Left lung (tissue), 14 donors: ENCODE measurements at places on chromosomes 7 and 10.
A peak's percentile ranks its signal among the peaks of the same experiment; 100 is the strongest.

GRCh38 chr10:113480851-113481502 lies 71.9 kb upstream of the HABP2 start:
- no peak overlapping the region for H3K4me3 ChIP-seq
- peak; percentile 51 for DNase-seq
- peak overlapping the region; percentile 48 for H3K27ac ChIP-seq
- no peaks in the 10 kb centered on the region for H3K27me3 ChIP-seq
- H3K4me1 ChIP-seq: no peaks in the 10 kb centered on the region
- H3K36me3 ChIP-seq: no peaks in the 10 kb centered on the region

DNA sequence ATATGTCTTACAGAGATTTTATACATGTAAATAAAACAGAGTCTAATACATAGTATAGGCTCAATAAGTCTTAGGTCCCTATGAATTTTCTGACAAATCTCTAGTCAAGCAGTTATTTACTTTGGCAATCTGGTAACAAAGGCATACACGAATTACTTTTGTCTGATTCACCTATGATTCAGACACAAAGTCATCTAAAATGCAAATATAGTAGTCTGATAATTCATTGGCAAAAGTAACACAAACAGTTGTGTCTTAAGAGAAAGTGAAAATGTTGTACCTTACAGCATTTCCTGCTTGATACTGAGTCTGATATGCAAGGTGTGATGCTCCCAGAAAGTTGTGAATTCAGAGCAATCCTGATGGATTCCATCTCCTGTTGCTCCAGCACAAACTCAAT lies 209.4 kb upstream of the PRSS1 start:
- no peaks in the 10 kb centered on the region for H3K27me3 ChIP-seq
- H3K27ac ChIP-seq: no peak overlapping the region
- H3K4me3 ChIP-seq: no peak overlapping the region
- no peaks in the 10 kb centered on the region for H3K36me3 ChIP-seq
- H3K4me1 ChIP-seq: no peaks in the 10 kb centered on the region

GRCh38 chr10:61719906-61720305 lies 57.2 kb downstream of the CABCOCO1 start:
- no peak for DNase-seq
- no peaks in the 10 kb centered on the region for H3K4me1 ChIP-seq
- no peak overlapping the region for H3K4me3 ChIP-seq
- H3K27ac ChIP-seq: no peak overlapping the region
- H3K27me3 ChIP-seq: no peaks in the 10 kb centered on the region

DNA sequence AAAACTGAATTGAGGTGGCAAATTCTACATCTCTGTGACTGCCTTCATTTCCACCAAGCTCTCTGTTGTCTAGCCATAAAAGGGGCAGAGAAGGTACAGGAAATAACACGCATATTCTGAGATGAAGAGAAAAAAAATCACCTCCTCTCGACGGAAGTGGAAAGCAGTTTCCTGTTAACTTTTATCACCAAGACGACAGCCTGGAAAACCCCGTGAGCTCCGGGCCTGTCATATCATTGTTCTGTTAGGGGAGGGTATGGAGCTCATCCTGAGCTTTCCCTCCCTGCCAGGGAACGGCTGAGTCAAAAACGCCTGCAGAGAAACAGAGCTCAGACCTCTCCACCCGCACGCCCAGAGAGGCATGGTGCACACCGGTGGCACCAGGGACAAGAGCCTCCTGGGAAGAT lies 200.3 kb downstream of the PRPF18 start:
- no peak overlapping the region for H3K4me3 ChIP-seq
- DNase-seq: no peak
- peaks cover 27% of the 10 kb centered on the region for H3K4me1 ChIP-seq
- no peaks in the 10 kb centered on the region for H3K36me3 ChIP-seq

DNA sequence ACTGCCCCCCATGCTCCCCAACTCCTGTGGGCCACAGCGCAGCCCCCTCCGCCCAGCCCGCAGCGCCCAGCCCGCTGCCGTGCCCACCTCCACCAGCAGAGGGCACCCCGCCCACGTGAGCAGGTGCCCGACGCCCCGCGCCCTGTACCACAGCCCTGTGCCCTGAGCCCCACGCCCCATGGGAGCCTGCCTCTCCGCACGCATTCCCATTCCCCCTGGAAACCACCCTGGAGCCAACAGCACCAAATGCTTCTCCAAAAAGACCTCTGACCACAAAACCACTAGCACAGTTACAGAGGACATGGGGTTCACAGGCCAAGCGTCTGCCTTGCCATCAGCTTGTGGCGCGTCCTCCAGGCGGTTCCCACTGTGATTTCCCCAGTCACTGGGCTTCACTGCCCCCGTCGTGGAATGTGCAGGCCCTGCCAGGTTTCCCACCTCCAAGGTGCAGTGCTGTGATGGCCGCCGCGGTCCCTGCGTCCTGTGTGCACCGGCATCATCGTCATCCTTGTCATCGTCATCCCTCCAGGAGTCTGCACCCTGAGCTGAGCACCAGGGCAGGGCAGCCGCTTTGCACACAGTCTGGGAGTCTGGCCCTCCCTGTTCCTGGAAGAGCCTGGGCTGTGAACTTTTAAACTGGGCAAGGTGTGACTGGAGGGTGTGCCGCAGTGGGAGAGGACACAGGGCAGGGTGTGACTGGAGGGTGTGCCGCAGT lies 61.7 kb downstream of the PWWP2B start:
- peaks cover 11% of the 10 kb centered on the region for H3K27me3 ChIP-seq
- no peak overlapping the region for H3K27ac ChIP-seq
- no peaks in the 10 kb centered on the region for H3K36me3 ChIP-seq
- peak; percentile 57 for DNase-seq

DNA sequence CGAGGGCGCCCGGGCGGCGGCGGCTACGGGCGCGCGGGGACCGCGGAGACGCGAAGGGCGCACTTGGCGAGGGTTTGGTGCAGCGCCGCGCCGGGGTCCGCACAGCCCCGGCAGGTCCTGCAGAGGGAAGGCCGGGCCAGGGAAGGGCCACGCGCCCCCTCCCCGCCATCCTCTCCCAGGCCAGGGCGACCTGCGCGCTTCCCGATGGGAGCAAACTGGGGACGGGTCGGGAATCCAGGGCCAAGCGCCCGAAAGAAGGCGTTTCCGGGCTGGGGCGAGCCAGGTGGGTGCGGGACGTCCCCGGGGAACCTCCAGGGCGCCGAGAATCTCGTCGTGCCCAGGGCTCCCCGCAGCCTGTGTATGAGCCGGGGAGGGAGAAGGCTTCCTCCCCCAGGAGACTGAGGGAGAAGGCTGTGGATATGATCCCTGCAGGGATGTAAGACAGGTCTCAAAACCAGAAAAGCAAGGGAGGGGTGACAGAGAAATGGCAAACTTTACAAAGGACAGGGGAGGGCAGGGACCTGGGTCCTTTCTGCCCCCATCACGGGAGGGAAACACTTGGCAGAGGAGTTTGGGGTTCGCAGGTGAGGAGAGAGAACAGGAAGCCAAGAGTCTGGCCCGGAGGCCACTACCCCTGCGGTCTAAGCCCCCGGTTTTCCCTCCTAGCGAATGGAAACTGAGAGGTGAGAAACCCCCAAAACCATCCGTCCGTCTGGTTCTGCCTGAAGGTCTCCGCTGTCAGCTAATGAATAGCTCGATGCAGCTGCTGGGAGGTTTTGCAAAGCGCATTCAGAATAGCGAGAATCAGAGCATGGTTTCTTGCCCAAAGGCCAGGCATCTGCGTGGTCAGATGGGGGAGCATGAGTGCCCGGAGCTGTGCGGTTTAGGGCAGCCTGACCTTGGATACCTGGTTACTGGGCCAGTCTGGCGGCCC lies 674 bp downstream of the AMZ1 start:
- no peak overlapping the region for H3K4me3 ChIP-seq
- H3K27me3 ChIP-seq: peaks cover 23% of the 10 kb centered on the region
- H3K36me3 ChIP-seq: no peaks in the 10 kb centered on the region

- DNase-seq: no peak
- H3K27ac ChIP-seq: no peak overlapping the region
- no peaks in the 10 kb centered on the region for H3K4me1 ChIP-seq
- H3K4me3 ChIP-seq: no peak overlapping the region
- no peaks in the 10 kb centered on the region for H3K36me3 ChIP-seq
Observed at GRCh38 chr10:63884426-63884825, 363.2 kb downstream of the REEP3 start.

GRCh38 chr7:18552943-18553604 lies 57.5 kb downstream of the HDAC9 start:
- H3K27ac ChIP-seq: no peak overlapping the region
- peaks cover 9% of the 10 kb centered on the region for H3K4me1 ChIP-seq
- no peaks in the 10 kb centered on the region for H3K36me3 ChIP-seq
- H3K4me3 ChIP-seq: no peak overlapping the region
- H3K27me3 ChIP-seq: no peaks in the 10 kb centered on the region
- DNase-seq: no peak

- no peaks in the 10 kb centered on the region for H3K27me3 ChIP-seq
- no peak overlapping the region for H3K4me3 ChIP-seq
- DNase-seq: no peak
- no peaks in the 10 kb centered on the region for H3K4me1 ChIP-seq
- no peak overlapping the region for H3K27ac ChIP-seq
Observed at GRCh38 chr7:78443811-78444210, 645.2 kb downstream of the PHTF2 start.

DNA sequence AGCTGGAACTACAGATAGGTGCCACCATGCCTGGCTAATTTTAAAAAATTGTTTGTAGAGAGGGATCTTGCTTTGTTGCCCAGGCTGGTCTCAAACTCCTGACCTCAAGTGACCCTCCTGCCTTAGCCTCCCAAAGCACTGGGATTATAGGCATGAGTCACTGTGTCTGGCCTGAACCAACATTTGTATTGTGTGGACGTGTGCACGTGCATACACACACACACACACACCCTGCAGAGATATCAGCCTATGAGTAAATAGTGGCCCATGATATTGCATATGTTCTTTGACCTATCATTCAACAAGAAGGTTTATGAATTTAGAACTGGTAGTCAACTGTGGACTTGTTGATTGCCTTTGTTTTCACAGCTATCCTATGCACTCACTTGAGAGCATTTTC lies 161.6 kb downstream of the BAMBI start:
- no peak overlapping the region for H3K4me3 ChIP-seq
- no peak for DNase-seq
- H3K27me3 ChIP-seq: no peaks in the 10 kb centered on the region
- H3K4me1 ChIP-seq: no peaks in the 10 kb centered on the region

GRCh38 chr7:123498601-123499000 lies 35.8 kb downstream of the IQUB start:
- peak; percentile 5 for DNase-seq
- no peak overlapping the region for H3K27ac ChIP-seq
- no peaks in the 10 kb centered on the region for H3K27me3 ChIP-seq
- no peaks in the 10 kb centered on the region for H3K36me3 ChIP-seq
- H3K4me3 ChIP-seq: no peak overlapping the region
- no peaks in the 10 kb centered on the region for H3K4me1 ChIP-seq

- no peak overlapping the region for H3K4me3 ChIP-seq
- no peaks in the 10 kb centered on the region for H3K27me3 ChIP-seq
- H3K36me3 ChIP-seq: no peaks in the 10 kb centered on the region
- H3K4me1 ChIP-seq: no peaks in the 10 kb centered on the region
- H3K27ac ChIP-seq: no peak overlapping the region
Observed at GRCh38 chr7:84336766-84337165, 142.2 kb upstream of the SEMA3A start.

DNA sequence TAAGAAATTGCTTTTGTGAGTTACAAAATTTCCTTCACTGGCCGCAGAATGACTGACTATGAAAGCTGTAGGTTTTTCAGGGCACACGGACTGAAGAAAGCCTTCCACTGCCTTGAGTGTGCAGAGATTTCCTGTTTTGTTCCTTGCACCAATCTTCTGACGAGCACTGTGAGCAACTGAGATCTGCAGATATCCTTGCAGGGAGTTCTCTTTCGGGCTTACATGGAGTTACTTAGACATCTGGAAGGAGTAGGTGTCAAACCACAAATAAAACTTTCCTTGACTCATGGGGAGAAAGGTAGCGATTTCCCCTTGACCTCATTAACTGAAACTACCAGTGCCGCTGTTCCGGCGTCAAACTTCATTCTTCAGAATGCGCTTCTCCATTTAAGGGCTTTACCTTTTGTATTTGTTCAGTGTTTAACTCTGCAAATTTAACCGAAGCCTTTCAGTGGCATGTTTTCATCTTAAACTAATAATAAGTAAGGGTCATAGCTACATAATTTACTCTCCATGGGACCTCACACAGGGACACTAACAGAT lies 1175.3 kb downstream of the GATA3 start:
- no peak for DNase-seq
- no peaks in the 10 kb centered on the region for H3K4me1 ChIP-seq
- no peak overlapping the region for H3K4me3 ChIP-seq

DNA sequence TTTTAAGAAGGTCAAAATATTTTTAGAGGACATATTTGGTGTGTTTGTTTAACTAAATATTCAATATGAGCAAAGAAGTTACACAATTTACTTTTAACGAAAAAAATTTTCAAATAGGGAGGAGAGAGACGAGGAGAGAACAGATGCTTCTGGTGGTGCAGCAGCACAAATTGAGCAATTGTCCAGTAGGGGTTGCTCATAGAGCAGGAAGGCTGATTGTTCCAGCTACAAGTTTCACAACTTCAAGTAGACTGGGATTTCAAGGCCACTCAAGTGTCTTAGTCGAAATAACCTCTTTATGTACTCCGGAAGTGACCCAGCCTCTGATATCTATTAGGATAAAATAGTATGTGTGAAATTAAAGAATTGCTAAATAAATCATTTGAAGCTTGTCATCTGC lies 197.9 kb downstream of the HDAC9 start:
- DNase-seq: no peak
- no peaks in the 10 kb centered on the region for H3K36me3 ChIP-seq
- H3K4me3 ChIP-seq: no peak overlapping the region
- H3K27ac ChIP-seq: no peak overlapping the region
- no peaks in the 10 kb centered on the region for H3K4me1 ChIP-seq

DNA sequence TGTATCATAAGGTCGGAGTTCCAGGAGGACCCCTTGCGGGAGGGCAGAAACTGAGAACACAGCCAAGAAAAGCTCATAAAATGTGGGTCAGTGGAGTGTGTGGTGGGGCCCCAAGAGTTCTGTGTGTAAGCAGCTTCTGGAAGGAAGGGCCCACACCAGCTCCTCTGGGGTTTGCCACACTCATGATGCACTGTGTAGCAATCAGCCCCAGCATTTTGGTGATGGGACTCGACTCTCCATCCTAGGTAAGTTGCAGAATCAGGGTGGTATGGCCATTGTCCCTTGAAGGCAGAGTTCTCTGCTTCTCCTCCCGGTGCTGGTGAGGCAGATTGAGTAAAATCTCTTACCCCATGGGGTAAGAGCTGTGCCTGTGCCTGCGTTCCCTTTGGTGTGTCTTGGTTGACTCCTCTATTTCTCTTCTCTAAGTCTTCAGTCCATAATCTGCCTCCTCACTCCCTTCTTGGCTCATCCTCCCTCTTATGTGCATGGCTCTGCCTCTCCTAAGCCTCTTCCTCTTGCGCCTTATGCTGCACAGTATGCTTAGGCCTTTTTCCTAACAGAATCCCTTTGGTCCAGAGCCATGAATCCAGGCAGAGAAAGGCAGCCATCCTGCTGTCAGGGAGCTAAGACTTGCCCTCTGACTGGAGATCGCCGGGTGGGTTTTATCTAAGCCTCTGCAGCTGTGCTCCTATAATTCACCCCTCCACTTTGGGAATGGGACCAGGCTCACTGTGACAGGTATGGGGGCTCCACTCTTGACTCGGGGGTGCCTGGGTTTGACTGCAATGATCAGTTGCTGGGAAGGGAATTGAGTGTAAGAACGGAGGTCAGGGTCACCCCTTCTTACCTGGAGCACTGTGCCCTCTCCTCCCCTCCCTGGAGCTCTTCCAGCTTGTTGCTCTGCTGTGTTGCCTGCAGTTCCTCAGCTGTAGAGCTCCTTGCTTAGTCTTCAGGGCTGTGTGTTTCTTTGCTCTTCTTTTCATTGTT lies 17.8 kb downstream of the PRSS2 start:
- H3K36me3 ChIP-seq: no peaks in the 10 kb centered on the region
- no peaks in the 10 kb centered on the region for H3K27me3 ChIP-seq
- no peaks in the 10 kb centered on the region for H3K4me1 ChIP-seq
